ENCODE measurements at places on chromosomes 2 and 18.
A peak's percentile ranks its signal among the peaks of the same experiment; 100 is the strongest.

GRCh38 chr2:103161456-103162289 is 399.8 kb downstream of the TMEM182 start:
- no peak for DNase-seq

GRCh38 chr2:143415571-143415970 is 286.4 kb downstream of the ARHGAP15 start:
- DNase-seq: no peak

DNA sequence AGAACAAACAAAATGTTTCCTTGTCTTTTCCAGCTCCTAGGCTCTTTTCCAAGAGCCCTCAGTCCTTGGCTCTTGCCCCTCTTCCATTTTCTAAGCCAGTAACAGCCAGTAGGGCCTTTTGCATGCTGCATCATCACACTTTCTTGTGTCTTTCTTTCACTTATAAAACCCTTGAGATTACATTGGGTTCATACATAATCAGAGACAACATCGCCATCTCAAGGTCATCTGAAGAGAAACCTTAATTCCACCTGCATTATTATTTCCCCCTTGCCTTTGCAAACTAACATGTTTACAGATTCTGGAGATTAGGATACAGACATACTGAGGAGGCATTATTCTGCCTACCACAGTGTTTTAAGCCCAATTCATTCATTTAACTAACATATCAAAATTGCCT is 697.3 kb downstream of the TRIB2 start:
- DNase-seq: no peak

DNA sequence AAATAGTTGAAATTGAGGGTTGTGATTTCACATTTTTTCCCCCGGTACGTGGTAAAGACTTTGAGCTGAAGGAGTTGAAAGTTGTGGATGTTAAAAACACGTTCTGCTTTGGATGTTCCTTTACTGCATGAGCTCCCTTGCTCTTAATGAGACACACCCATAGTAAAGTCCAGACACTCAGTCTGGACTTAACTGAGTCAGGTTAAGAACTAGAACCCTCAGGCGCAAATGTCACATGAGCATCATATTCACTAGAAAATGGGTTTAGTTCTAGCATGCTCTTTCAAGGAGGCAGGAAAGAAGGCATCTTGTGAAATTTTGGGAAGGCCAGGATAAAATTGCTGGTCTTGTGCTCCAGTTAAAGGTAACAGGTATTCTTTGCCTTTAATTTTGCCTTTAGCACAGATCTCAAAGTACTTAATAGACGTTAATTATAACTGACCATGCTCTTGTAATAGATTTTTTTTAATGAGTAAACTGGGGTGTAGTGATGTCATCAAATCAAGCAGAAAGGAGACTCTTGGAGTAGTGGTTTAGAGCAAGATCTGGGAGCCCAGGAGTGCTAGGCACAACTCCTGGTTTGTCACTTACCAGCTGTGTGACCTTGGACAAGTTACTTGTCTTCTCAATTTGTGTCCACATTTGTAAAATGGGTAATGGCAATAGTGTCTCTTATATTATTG is 20.6 kb downstream of the ITGA6 start:
- no peak for DNase-seq

DNA sequence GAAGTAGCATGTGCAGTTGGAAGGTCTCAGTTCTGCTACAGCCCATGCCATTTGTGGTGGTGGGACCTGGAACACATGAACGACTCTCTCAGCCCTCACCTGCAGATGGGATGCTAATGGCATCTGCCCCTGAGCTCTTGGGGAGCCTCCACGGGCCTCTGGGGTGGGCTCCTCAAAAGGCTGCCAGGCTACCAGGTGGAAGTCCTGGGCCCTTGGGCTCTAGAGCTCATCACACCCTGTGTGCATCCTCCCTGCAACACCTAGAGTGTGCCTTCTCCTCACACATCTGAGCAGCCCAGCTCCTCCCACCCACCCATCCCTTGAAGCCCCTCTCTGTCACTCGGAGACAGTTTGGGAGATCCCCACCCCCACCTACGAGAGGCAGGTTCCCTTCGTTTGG is 231.8 kb upstream of the MYT1L start:
- DNase-seq: no peak

- no peak for DNase-seq
Observed at GRCh38 chr2:218323526-218324472, 31.5 kb upstream of the TMBIM1 start.

- no peak for DNase-seq
Observed at GRCh38 chr2:200747668-200748618, 63.8 kb upstream of the BZW1 start.

DNA sequence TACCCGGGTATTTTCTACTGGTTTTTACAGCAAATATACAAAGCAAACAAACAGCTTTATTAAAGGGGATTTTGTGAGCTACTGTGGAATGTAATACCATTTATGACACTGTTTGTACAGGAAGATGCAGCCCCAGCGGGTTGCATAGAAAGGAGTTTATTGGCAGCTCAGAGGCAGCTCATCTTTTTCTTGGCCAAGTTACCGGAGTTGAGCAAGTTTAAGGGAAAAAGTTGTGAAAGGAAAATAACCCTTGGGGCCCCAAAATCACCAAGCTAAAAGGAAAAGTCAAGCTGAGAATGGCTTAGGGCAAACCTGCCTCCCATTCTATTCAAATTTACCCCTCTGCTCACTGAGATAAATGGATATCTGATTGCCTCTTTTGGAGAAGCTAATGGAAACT is 60.8 kb downstream of the MOB4 start:
- DNase-seq: no peak

DNA sequence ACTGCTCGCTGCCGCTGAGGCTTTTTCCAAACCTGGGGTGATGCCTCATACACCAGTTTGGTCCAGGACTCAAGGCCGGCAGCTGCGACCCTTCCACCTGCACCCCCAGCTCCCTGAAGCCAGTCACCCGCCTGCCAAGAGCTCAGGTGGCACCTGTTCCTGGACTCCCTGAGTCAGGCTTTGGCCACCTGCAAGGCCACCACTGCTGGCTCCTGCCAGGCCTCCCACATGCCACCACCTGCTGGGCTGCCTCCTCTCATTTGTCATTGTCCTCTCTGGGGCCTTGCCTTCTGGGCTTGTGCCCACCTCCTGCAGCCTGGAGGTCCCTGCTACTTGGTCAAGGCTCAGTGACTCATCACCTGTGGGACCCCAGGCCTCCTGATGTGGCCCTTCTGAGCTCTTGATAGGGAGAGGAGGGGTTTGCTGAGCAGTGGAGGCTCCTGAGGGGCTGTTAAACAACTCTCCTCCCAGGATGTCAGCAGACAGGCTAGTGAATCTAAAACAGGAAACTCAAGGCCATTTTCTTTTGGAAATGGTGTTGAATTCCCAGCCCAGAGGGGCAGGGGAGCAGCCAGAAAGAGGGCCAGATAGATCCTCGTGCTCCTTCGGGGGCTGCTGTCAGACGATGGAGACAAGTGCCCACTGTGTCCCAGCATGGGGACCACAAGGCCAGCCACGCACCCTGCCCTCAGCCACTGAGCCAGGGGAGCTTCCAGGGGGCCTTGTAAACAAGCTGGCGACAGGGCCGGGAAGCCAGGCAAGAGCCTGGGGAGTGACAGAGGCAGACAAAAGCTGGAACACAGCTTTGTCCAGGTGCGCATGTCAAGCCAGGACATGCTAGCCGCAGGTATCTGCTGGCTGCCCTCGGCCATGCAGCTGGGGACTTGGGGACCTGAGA is 416.8 kb downstream of the LRATD1 start:
- DNase-seq: no peak

- DNase-seq: no peak
Observed at GRCh38 chr18:22974001-22974400, 40.9 kb downstream of the RBBP8 start.

- no peak for DNase-seq
Observed at GRCh38 chr2:127640082-127641072, 5.6 kb upstream of the GPR17 start.

GRCh38 chr2:168212167-168212566 is 35.2 kb downstream of the STK39 start:
- DNase-seq: no peak

- DNase-seq: no peak
Observed at GRCh38 chr2:43806719-43807031, 32.0 kb downstream of the ABCG5 start.

DNA sequence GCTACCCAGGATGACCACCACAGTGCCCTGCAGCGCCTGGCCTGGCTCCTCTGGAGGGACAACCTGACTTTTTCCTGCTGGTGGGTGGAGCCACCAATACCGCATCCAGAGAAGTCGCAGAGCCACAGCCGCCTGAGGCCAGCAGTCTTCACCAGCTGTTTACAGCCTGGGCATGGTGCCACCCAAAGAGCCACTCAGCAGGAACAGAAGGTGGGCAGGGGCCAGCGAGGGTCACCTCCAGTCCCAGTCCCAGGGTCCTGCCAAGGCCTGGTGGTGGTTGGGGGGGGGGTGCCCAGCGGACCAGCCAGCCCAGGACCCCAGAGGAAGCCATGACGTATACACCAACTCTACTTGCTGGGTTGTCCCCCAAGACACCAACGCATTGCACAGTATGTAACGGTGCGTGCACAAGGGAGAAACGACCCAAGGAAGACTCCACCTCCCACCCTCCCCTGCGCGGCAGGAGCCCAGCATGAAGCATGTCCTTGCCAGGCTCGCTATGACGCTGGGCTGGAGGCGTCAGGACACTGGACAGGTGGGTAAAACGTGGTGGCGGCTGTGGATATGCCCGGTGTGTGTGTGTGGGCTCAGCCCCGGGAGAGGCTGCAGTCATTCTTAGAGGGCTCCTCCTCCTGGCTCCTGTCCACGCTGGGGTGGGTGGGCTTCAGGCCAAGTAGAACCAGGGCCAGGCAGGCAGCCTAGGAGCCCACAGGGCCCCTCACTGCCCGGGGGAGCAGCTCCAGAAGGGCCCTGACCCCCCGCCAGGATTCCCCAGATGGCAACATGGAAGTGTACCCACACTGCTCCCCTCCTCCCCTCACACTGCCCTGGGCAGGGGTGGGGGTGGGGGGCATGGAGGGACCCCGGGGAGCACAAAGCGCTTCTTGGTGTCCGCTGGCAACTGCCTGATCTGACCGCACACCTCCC is 49.3 kb downstream of the HS6ST1 start:
- no peak for DNase-seq

GRCh38 chr18:54530285-54530684 is 60.8 kb upstream of the DYNAP start:
- DNase-seq: no peak

DNA sequence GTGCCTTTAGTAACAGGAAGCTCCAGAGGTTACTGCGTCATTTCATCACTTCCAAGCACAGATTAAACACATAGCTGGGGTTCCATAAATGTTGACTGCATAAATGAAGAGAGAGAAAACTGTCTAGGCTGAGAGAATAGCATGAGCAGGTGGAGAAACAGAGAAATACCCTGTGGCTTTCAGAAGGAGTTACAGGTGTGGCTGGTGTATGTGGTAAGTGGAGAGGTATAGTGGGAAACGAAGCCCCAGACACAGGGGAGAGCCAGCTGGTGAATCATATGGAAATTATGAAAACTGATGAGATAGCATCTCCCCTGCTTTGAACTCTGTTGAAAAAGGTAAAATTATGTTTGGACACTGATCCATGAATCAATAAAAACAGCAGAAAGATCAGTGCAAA is 807.4 kb upstream of the POU3F3 start:
- no peak for DNase-seq

GRCh38 chr18:6368017-6368416 is 46.7 kb downstream of the L3MBTL4 start:
- no peak for DNase-seq

DNA sequence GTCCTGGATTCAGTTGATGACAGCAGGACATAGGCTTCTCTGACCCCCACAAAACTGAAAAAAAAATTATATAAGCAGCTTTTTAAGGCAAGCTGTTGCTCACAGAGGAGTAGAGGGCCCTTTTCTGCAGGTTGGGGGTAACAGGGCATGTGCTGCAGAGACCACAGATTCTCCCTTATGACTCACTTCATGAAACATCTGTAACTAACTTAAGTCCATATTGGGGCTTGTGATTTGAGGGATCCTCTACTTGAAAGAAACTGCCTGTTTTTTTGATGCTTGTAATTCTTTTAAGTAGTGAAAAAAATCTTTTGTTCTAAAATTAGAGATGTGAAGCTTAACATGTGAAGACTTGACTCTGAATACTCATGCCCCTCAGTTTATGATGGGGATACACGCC is 33.4 kb downstream of the XRCC5 start:
- DNase-seq: no peak

DNA sequence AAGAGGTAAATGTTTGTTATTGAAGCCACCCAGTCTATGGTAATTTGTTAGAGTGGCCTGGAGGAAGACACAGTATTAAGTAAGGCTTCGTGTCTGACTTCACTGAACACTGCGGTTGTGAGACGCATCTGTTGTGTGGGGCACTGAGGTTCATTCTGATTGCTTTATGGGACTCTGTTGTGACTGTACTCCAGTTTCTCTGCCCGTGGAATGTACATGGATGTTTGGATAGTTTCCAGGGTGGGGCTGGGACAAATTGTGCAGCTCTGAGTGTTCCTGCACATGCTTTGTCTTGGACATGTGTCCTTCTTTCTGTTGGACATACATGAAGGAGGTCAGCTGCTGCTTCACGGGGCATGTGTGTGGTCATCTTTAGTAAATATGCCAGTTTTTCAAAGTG is 58.6 kb downstream of the ODC1 start:
- DNase-seq: no peak

DNA sequence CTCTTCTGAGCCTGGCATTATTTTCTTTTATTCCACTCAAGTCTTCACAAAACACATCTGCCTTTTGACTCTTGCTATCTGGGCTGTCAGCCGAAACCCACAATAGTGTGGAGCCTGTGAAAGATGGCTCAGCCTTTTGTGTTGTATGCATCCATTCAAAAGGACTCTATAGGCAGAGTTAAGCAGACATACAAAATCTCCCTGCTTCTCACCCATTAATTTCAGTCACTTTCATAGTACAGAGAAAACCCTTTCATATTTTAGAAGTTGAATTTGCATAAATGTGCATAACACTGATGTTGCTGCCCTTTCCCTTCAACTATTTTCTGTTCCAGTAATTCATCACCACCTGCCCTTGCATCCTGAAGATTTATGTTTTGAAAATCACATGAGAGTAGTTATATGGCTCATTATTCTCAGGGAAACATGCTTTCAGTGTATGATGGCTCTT is 154.6 kb downstream of the EVA1A start:
- DNase-seq: no peak

GRCh38 chr2:191566344-191566743 is 111.6 kb upstream of the NABP1 start:
- peak; percentile 48 for DNase-seq

DNA sequence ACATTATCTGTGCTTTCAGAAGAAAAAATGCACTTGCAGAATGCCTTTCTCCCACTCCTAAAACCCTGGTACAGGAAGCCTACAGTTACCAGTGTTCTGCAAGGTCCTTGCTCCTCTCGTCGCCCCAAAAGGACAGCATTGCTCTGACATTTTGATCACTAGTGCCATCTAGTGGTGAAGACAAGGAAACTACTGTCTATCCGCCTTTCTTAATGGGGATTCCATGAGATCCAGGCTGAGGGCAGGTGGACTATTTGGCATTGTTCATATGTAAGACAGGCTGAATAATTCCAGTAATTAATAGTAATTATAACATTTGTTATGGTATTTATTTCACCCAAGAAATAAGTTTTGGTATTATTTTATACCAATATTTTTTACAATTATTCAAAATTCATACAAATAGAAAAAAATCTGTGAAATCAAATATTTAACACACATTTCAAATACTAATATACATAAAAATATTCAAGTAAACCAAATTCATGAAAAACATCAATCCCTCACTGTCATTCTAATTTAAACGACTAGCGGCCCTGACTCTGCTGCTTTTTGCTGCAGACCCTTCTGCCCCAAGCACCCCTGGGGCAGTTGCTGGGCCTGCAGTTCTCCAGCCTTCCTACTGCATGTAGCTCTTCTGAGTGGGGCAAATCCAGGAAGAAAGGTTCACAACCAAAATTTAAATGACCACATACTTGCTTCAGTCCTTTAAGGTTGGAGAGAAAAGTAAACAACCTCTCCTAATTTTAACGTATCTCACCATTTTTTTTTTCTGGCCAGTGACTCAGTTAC is 19.0 kb downstream of the TPGS2 start:
- DNase-seq: no peak
